Suppressor macrophage (primary cell): ENCODE measurements at places on chromosomes 1 and 21.

- DNase-seq: no peak
Measured at GRCh38 chr1:169024800-169025271, 81.7 kb upstream of the ATP1B1 start.

DNA sequence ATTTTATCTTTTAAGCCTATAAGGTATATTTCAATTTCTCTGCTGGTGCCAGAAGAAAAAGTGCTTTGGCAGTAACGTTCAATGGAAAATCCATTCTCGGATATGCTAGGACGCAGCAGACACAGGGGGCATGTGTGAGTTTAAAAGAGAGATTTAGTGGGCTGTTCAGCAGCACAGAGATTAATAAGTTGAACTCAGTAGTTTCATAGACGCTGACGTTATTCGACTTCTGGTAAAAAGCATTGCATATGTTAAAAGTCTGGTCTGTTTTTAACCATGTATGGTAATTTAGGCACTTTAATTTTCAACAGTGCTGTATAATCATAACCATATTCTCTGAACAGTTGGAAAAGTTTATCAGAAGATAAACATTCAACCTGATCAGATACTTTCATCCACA lies 99.6 kb downstream of the ATP6V1G3 start:
- no peak for DNase-seq

DNA sequence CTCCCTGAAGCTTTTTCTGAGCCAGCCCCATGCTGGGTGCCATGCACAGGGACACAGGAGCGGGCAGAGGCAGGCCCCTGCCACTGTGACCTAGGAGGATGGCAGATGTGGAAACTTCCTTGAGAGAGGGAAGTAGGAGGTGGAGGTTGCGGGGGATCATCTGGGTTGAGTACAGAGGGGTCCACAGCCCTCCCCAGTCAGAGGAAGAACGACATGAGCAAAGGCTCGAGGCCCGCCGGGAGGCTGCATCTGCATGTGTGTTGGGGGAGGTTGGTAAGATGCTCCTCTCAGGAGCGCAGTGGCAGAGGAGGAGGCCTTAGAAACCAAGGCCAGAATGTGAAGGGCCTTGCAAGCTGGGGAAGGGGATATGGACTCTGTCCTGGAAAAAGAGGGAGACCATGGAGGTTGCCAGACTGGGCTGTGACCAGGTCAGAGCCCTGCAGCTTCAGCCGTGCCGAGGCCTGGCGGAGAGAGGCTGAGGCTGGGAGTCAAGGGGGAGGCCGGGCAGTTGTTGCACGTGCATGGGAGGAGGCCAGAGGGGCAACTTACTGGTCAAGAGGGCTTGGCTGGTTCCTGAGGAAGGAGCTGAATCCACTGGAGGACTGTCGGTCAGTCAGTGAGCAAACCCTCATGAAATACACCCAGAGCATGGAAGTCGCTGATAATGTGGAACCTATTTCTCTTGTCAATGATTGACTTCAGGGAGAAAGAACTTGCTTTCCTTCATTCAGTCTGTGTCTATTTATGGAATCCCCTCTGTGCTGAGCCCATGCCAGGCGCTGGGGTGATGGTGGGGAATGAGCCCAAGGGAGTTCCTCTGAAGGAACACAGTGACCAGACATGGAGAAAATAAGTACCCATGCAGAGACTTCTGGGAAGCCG lies 31.7 kb downstream of the A3GALT2 start:
- DNase-seq: no peak

DNA sequence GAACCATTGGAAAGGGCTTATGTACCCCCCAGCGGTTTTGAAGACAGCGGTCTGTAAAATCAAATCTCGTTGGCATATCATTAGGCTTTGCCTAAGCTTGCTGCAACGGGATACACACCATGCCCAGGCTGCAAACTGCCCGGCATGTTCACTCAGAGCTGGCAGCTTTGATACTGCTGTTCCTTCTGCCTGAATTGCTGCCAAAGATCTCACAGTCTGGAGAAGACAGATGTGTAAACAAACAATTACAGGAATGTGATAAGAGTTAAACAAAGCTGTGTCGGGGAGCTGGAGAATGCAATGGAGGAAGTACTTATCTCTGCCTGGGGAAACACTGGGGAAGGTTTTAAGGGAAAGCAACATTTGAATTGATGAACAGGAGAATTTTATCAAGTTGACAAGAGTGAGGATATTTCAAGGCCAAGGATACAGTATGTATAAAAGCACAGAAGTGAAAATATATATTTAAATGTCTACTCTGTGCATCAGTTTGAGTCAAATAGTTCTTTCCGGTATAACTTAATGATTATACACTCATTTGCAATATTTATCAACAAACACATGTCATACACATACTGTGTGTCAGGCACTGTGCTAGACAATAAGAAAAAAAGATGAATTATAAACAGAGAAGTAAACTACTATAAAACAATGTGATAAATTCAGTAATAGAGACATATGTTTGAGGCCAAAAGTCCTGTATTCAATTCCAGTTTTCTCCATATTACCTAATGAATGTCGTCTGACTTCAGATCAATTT lies 29.9 kb downstream of the CHML start:
- DNase-seq: no peak

DNA sequence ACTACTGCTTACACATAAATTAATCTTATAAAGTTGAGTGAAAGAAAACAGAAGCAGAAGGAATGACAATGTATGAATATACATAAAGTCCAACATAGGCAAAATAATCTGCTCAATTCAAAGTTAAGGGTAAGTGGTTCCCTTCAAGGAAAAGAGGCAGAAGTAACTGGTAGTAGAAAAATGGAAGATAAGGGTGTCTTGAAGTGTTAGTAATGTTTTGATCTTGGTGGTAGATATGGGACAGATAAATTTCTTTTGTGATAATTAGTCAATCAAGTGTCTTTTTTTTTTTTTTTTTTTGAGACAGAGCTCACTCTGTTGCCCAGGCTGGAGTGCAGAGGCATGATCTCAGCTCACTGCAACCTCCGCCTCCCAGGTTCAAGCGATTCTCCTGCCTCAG lies 12.7 kb downstream of the USP48 start:
- DNase-seq: no peak

- peak; percentile 97 for DNase-seq
Measured at GRCh38 chr1:150976879-150977694, 2.5 kb upstream of the CERS2 start.

DNA sequence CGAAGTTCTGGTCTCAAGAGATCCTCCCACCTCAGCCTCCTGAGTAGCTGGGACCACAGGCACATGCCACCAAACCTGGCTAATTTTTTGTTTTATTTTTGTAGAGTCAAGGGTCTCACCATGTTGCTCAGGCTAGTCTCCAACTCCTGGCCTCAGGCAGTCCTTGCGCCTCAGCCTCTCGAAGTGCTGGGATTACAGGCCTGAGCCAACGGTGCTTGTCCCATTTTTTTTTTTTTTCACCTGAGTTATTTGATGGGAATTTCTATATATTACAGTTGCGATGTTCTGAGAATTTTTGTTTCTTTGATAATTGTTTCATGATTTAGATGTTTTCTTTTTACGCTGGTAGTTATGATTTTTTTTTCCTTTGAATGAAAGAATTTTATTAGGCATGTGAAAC lies 2.5 kb downstream of the RABGAP1L start:
- no peak for DNase-seq

GRCh38 chr1:30447080-30447479 lies 276.3 kb downstream of the MATN1 start:
- no peak for DNase-seq

GRCh38 chr21:43645136-43645891 lies 14.0 kb downstream of the HSF2BP start:
- DNase-seq: peak; percentile 89

- DNase-seq: no peak
Measured at GRCh38 chr1:24619376-24619775, 23.7 kb upstream of the SRRM1 start.

DNA sequence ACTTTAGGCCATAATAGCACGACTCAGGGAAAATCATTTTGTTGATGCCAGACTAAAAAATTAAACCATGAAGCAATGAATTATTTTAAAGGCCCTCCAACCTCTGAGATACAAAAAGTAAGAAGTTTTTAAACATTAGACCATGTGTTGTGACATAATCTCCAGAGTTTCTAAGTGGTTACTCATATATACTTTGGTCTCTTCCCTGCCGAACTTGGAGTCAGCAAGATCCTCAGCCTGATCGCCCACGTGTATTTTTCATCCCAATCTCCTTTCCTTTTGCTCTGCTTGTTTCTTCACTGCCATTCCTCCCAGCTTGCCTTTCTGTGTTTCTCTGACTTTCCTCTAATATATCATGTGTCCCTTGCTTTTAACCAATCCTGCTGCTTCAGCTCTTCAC lies 3.8 kb downstream of the ARV1 start:
- DNase-seq: no peak

DNA sequence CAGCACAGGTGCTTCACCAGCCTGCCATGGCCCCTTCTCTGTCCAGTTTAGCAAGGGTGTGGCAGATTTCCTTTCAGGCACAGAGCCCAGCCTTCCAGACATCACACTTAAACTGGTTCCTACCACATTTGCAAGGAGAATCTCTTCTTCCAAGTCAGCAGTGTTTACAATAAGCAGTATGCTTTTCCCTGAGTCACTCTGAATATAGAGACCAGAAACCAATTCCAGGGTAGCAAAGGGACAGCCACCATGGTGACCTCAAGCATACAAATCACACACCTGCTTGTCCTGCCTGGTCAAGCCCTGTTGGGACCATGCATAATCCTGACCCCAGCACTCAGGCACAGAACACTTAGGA lies 8.7 kb upstream of the CBR3 start:
- DNase-seq: no peak

DNA sequence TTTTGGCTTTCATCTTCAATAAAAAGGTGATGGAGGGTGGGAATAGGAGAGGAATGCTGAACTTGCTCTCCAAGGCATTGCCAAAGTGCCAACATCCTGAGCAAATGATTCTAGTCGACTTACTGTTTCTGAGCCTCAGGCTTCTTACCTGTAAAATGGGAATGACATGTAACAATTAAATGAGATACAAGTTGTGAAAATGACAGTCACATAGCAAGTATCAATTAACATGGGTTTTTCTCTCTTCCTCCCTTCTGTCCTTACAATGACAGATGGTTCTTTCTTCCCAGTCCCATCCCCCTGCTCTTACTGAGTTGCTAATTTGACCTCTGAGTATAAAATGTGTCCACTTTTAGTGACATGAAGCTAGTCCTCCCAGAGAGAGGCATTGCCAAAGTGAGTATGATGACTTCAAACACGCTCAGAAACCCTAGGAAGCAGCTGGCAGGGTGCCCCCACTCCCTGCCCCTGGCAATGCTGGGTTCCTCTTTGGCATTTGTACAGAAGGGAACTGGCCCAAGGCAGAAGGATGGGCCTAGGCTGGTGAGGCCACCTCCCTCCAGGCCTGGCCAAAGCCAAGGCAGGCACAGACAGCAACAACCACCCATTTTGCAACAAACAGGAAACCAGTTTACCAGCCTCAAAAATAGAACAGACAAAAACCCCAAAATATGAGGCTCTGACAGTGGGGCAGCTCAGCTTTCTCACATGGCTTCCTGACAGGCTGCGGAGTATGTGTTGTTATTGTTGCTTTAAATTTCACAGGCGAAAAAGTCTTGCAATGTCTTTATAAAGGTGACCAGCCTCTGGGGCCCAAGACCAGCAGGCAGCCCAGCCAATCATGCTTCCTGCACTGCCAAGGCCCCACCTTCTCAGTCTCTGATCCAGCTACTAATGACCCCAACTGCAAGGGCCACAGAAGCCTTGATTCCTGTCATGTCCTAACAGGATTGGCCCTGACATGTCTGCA lies 115.9 kb downstream of the HIVEP3 start:
- peak; percentile 95 for DNase-seq

- no peak for DNase-seq
Measured at GRCh38 chr1:202376247-202376646, 27.7 kb downstream of the PPP1R12B start.

DNA sequence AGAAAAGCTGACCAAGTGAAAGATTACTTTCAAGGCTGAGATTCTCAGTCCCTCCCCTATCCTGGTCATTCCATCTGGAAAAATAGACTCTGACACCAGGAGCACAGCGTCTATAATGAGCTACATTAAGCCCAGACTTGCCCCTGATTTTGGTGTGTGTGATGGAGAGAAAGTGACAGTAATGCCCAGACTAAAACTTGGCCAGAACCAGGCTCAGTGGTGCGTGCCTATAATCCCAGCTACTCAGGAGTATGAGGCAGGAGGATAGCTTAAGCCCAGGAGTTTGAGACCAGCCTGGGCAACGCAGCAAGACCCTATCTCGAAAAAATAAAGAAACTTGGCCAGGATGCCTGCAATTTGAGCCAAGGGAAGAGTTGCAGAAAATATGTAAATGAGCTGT lies 15.9 kb downstream of the PLEKHA6 start:
- no peak for DNase-seq

GRCh38 chr1:30111431-30111830 lies 612.0 kb downstream of the MATN1 start:
- DNase-seq: peak; percentile 66

DNA sequence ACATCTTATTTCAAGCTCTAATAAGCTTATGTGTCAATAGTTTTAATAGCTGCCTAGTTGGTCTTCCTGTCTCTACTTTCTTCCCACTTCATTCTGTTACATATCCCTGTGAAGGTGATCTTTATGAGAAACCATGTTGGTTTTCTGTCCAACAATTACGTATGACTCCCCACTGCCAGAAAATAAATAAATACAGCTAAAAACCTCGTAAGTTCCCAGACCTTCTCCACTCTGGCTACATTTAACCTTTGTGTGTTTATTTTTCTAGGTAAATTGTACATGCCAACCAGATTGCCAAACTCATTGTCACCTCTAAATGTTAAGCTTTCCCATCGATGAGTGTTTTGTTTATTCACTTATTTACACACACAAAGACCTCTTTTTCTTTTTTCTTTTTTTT lies 147.2 kb downstream of the CRB1 start:
- DNase-seq: no peak

DNA sequence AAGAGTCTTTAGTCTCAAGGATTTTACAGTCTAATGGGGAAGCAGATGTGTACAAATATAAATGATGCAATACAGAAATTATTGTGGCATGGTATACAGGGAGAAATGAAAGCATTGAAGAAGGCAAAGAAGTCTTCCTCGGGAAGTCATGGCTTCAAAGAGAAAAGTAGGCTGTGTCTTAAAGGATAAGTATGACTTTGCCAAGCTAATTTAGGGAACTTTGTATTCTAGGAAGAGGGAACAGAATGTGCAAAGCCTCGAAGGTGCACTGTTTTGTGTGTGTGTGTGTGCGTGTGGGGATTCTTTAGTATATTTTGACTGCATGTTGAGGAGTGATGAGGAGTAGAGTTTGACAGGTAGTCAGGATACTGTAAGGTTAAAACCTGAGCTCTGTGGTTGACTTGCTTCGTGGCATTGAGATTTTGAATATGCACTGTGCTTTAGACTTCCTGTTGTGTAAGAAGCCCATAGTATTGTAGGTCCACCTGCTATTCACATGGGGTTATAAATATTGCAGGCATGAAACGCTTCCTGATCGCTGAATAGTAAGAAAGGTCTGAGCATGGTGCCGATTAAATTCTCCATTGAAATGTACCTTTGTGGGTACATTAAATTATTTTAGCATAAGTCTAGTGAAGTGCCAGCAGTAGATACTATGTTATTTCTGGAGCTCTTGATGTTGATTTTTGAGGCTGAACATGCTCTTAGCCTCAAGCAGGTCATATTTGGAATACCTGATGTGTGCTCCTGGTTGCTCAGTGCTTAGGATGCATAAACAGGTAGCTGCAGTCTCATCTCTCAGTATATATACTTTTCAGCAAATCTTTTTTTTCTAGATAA lies 8.0 kb downstream of the SMAP2 start:
- DNase-seq: peak; percentile 36

GRCh38 chr1:90721210-90722194 lies 4.4 kb upstream of the BARHL2 start:
- peak; percentile 69 for DNase-seq
